ENCODE measurements at places on chromosomes 7 and 10.

DNA sequence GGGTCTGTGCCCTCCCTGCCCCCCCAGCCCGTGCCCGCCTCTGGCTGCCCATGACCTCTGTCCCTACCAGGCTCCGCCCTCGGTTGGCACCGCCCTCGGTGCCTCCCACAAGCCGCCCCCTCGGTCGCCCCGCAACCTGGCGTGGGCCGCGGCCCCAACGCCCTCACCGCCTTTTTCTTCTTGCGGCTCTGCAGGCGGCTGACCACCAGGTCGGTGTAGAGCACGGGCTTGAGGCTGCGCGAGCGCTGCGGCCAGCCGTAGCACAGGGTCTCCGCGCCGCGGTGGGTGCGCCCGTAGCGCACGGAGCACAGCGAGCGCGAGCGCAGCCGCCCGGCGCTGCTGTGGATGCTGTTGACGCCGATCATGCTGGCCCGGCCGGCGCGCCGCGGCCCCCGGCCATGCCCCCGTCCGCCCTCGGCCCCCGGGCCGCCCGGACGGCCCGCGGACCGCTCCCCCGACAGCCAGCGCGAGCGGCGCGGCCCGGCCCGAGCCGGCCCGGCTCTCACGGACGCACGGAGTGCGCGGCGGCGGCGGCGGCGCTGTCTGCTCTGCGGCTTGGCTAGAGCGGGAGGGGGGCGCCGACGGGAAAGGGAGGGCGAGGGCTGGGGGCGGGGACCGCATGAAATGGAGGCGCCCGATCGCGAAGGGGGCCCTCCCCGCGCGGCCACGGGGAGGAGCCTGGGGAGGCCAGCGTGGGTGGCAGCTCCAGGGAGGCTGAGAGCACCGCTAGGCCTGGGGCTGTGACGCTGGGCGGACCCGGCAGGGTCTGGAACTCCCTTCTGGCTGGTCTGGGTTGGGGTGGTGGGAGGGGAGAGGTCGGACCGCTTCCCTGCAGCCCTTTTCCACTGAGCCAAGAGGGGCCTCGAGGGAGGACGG is 9.6 kb downstream of the PSD start:
- peak; percentile 79 for DNase-seq

DNA sequence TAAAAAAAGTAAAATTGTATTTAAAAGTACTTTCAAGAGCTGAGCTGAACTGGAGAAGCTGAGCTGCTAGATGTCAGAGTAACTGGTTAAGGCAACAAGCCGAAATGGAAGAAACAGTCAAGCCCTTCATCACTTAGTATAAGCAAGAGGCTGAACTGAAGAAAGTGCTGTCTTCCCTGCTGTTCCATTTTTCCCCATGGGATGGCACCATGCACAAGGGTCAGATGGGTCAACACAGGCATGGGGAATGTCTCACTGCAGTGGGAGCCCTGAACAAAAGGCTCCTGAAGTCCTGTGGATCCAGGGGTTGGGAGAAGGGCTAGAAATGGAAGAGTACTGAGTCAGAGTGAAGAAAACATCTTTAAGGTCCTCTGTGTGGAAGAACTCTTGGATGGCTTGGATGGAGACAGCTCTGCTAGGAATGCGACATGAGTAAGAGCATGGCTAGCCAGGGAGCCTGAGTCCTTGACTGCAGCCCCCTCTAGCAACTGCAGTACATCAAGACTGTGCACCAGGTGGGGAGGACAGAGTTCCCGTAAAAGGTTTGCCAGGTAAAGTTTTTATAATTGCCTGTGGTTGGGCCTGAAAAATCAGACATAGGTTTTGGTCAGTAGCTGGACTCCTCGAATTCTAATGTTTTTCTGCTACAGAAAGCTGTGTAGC is 348.3 kb downstream of the GPR158 start:
- no peak for DNase-seq

DNA sequence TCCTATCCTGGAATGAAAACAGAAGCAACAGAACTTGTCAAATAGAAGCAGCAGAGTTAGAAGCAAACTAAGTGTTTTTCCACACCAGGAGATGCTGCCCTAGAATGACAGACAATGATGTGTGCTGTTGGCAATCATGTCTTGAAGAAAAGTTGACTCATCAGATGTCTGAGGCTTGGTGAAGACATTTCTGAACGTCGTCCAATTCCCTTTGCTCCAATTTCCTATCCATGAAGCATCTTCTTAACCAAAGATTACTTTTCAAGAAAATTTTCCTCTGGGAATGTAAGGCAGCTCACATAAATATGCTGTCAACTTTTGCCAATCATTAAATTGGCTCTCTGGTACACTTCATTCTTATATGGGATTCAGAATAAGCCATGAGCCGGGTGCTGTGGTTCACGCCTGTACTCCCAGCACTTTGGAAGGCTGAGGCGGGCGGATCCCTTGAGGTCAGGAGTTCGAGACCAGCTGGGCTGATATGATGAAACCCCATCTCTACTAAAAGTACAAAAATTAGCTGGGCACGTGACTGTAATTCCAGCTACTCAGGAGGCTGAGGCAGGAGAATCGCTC is 34.6 kb downstream of the MALSU1 start:
- no peak for DNase-seq

GRCh38 chr7:106537119-106537518 is 123.8 kb downstream of the CCDC71L start:
- DNase-seq, result no peak

GRCh38 chr7:28625432-28625831 is 213.1 kb downstream of the CREB5 start:
- DNase-seq, result no peak

GRCh38 chr10:109487691-109488090 is 435.6 kb downstream of the XPNPEP1 start:
- DNase-seq, result no peak

GRCh38 chr7:55314967-55315366 is 50.2 kb upstream of the LANCL2 start:
- no peak for DNase-seq

- DNase-seq, result peak; percentile 21
Measured at GRCh38 chr10:129888784-129889616, 75.1 kb downstream of the EBF3 start.

GRCh38 chr10:104804880-104805279 is 163.8 kb downstream of the SORCS3 start:
- no peak for DNase-seq

DNA sequence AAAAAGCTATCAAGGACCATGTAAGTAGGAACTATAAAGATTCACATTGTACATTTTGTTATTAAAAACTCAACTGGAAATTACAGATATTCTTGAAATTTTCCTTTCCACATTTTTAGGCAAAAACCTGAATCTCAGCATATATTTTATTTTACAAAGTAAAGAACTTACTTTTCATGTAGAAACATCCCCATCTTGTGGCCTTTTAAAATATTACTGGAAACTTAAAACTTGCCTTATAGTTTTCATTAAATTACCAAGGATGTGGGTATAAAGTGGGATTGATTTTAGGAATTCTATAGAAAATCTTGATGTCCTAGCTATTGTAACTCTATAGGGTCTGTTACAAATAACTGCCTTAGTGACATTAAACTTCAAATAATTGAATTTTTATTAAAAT is 10.6 kb downstream of the DBF4 start:
- DNase-seq, result peak; percentile 57

GRCh38 chr7:64433590-64433989 is 119.8 kb downstream of the ZNF736 start:
- DNase-seq, result no peak

DNA sequence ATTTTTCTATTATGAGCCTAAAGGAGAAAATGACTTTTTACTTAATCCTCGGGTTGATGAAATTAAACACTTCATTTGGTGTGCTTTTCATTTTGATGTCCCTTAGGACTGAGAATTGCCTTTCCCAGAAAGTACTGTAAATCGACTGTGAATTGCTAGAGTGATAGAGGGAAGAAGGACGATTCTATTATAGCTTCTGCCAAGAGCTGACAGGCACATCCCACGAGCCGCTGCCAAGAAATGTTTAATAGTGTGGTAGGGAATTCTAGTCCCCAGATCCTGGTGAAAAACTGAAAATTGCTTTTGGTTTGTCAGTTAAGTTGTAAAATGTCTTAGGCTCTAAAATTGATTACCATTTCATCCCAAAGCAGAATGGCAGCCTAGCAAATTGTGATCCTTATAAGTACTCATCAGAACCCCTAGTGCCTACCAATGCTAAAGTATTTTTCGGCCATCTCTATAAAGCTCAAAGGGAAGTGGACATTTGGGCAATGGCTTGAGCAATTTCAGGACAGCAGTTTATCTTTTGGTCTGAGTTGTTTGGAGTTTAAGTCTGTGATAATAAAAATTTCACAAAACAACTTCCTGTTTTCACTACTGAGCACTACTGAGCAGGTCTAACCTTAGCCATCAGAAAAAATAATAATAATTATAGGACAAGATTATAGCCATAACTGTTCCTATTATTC is 44.6 kb upstream of the HYCC1 start:
- no peak for DNase-seq

- no peak for DNase-seq
Measured at GRCh38 chr10:8321990-8322389, 267.5 kb downstream of the GATA3 start.

GRCh38 chr10:102020938-102021337 is 35.0 kb downstream of the ARMH3 start:
- peak; percentile 6 for DNase-seq

DNA sequence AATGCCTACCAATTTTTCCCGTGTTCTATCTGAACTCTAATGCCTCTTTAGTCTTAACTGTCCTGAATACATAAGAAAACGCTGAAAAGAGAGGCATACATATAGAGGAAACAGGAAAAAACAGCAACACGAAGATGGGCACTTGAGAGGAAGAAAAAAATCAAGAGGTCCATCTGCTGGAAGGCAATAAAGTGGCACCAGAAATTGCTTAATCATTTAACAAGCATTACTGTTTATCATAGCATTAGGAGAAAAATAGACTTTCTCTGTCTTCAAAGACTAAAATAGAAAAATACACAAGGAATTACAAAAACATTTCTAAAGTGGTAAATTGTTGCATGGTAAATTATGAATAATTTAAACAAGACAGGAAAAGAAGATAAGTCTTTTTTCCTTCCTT is 35.0 kb downstream of the NSUN6 start:
- no peak for DNase-seq

- no peak for DNase-seq
Measured at GRCh38 chr7:2425749-2426148, 22.3 kb downstream of the CHST12 start.

- no peak for DNase-seq
Measured at GRCh38 chr7:90705391-90706071, 109.4 kb downstream of the CDK14 start.

- peak; percentile 66 for DNase-seq
Measured at GRCh38 chr10:62083412-62084267, 182.1 kb downstream of the ARID5B start.

DNA sequence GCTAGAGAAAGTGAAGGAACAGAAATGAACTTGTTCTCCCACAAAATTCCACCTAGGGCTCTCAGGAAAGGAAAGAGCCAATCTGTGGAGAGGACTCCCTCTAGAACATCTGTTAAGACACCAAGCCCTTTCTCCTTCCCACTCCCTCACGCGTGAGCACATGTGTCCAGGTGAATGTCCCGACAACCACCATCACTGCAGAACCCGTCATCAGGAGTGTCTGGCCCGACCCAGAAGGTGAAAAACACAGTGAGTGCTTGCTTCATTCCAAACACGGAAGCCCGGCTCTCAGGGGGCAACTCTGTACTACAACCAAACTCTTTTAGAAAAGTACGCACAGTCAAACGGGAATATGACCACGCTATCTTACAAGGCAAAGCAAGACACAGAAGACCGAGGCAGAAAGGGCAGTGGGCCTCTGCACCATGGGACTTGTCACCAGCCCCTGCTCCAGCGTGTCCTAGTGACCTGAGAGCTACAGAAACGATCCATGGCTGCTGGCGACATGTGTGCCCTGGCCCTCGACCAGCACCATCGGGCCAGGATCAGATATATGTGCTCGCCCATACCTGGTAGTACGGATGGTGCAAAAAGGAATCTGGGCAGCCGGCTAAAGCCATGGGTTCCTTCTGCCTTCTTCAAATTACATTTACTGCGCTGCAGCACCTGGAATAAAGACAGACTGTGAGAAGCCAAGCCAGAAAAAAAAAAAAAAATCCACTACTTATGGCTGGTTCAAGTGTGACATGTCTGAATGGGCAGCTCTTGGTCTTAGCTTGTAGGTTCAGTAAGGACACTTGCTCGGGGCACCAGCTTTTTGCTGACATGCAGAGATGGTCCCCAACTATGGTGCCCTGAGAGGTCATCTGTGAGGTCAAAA is 50.8 kb downstream of the GRB10 start:
- no peak for DNase-seq

- DNase-seq, result no peak
Measured at GRCh38 chr7:26011039-26011696, 140.8 kb upstream of the NFE2L3 start.

GRCh38 chr7:55132890-55133551 is 114.2 kb downstream of the EGFR start:
- DNase-seq, result no peak

DNA sequence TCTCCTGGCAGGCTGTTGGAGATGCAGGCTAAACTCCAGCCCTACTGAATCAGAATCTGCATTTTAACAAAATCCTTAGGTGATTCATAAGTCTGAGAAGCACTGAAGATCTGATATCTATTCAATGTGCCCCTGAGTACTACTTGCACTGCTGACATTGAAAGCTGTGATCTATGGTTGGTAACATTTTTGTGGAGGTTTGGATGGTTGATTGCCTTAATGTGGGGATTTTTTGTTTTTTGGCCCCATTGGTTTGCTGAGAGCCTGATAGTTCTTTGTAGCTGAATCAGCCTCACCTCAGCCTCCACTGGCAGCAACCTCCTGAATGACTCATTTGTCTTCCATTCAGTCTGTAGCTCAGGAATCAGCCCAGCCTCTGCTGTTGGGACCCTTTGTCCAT is 14.7 kb upstream of the LRRN3 start:
- DNase-seq, result no peak

DNA sequence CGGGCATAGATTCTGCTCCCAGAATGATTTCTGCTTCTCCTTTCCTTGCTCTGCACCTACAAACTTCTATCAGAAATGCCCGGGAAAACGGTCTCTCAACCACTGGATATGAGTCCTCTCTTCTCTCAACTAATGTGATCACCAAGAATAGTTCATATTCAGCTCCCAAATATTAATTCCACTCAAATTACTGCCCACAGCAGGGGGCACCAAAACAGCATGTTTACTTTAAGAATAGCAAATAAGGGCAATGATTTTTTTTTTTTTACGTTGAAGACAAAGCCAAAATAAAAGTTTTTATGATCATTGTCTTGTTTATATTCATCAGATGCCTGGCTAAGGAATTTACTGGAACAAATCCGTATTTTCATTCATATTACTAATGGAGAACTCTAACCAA is 94.9 kb upstream of the PRSS1 start:
- peak; percentile 22 for DNase-seq

- no peak for DNase-seq
Measured at GRCh38 chr7:50216626-50217025, 87.9 kb upstream of the IKZF1 start.

DNA sequence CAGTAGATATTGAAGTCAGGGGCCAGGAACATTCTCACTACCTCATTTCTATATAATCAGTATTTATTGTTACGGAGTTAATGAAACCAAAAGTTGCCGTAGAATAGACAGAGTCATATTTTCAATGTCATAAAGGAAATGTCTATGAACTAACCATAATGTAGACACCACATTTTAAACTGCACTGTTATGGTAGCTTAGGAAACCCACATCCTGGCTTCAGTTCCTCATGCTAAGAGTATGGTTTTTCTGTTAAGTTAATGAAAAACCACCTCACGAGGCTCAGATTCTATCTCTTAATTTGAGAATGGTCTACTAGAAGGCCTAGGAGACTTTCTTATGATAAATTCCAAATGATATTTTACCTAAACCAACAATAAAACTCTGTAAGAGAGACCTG is 166.5 kb downstream of the TMEM26 start:
- peak; percentile 43 for DNase-seq

Measured in CD4-positive, alpha-beta T cell treated with Interleukin-10 for 1 hour (primary cell).